ENCODE measurements at places on chromosomes 6 and 20. TPM values are rescaled to one million over a fixed set of nuclear protein-coding genes. Genes with fewer than 3 reads are reported as not detected.

XKR7 gene
- not detected for total RNA-seq

RRAGD gene
- 22.1 TPM for total RNA-seq

GRCh38 chr20:15447549-15447948 lies 1110.1 kb upstream of the FLRT3 start:
- no peak for DNase-seq

GRCh38 chr20:53162251-53162835 lies 190.2 kb downstream of the TSHZ2 start:
- DNase-seq, result peak; percentile 69

All from sciatic nerve (tissue), 2 donors.